Activated naive CD8-positive, alpha-beta T cell treated with anti-CD3 and anti-CD28 coated beads for 36 hours (primary cell): ENCODE measurements at places on chromosomes 7 and 10.

- no peak for DNase-seq
These were observed 86.4 kb downstream of the CYP26A1 start for GRCh38 chr10:93160140-93160539.

DNA sequence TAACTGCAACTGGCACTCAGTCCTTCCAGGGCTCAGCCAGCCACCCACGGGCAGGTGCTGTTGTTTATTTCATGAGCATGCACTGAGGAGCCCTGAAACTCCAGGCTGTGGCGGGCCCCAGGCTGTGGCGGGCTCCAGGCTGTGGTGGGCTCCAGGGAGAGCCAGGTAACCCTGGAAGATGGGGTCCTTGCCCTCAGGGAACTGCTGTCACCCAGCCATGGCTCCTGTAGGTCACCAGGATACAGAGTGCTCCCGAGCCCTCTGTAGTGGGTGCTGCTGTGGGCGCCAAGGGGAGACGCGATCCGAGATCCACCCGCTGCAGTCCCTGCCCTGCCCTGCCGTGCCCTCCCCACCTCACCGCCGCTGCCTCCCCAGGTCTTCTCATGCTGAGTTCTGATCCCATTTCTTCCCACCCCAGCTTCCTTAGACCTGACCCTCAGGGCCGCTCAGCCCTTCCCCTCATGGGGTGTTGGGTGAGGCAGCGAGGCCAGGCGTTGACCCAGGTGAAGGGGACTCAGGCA lies 29.6 kb downstream of the LRRC27 start:
- DNase-seq = no peak

GRCh38 chr10:1661859-1662437 lies 75.4 kb downstream of the ADARB2 start:
- DNase-seq = no peak

DNA sequence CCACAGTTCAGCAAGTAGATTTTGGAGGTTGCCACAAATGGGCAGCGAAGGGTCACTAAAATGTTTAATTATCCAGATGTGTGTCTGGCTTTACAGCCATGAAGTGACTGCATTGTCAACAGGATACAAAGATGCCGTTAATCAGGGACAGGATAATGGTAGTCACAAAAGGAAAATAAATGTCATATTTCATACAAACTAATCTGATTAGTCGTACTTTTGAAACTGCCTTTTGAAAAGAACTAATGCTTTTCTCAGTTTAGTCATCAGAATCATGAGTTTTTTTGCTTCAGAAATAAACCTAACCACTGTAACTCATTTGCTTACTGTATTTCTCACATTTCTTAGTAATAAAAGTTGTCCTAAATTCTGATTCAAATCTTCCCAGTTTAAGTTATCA lies 22.2 kb upstream of the WNT16 start:
- no peak for DNase-seq

- DNase-seq = no peak
These were observed 944.1 kb downstream of the SORCS3 start for GRCh38 chr10:105585171-105585570.

GRCh38 chr7:140726281-140726680 lies 29.8 kb downstream of the NDUFB2 start:
- no peak for DNase-seq

- no peak for DNase-seq
These were observed 58.7 kb downstream of the MINDY3 start for GRCh38 chr10:15801641-15802040.

DNA sequence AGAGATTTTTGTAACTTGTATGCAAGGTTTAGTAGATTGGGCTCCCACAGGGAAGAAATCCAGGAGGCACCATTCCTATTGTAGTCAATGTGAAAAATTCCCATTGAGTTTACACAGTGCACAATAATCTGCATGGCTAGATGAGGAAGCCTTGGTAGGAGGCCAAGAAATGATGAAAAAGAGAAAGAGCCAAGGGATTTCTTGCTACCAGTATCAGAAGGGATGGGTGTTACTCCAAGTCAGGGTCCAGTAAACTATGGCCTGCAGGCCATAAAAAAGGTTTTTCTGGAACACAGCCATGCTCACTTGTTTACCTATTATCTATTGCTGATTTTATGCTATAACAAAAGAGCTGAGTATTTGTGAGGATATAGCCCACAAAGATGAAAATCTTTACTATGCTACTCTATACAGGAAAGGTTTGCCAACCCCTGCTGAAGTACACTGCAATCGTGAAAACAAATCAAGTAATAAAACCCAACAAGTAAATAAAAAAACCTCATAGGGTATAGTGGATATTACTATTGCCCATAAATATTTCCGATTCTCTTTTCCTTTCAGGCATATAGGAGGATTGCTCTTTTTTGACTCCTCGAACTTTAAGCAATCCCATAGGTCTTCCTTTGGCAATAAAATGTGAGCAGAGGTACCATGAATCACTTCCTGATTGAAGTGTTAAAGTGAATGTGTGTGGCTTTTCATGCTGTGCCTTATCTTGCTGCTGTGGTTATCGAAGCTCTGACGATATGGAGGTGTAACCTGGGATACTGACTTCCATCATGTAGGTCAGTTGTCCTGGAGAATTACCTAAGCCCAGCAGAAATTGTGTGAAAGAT lies 256.3 kb upstream of the MAGI2 start:
- DNase-seq = no peak

DNA sequence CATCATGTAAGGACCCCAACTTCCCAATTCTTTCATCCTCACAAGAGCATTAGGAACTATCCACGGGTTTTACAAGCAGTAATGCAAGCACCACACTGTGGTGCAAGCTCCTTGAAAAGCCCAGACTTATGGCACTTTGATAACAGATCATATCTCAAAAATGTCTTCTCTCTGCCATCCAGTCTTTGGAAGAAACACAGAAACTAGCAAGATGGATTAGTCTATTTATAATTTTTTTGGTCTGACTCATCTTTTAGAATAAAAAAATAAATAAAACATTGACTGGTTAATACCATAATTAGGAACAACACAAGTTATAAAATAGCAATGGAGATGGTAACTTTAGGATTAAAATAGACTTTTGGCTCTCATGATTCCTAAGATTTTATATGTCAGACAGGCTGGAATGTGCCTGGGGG lies 49.0 kb upstream of the CALD1 start:
- DNase-seq = no peak

DNA sequence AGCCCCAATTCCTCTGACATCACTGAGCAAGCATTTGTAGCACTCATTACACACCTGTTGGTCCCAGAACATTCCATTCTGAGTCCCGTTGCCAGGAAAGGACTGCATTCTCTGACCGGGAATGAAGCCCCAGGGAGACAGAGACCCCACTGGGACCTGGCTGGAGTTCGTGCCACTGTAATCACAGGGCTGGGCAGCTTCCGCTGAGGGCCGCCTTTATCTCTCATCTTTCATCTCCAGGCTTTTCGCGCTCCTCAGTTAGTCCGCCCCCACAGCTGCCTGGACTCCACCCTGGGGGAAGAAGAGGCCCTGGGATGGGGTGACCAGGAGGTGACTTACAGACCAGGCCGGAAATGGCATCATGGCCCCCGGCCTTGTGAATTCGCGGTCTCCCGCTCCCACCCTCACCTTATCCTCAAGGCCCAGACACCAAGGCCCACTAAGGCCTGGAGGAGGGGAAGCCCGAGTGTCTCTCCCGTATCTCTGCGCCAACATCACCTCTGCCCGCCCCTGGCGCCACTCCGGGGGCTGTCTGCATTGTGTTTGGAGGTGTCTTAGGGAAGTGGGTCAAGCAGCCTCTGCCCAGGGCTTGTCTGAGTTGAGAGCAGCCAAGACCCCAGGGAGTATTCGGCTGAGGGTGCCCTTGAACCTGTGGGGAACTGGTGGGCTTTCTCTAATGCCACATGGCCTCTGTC lies 75.4 kb downstream of the PROSER2 start:
- no peak for DNase-seq

DNA sequence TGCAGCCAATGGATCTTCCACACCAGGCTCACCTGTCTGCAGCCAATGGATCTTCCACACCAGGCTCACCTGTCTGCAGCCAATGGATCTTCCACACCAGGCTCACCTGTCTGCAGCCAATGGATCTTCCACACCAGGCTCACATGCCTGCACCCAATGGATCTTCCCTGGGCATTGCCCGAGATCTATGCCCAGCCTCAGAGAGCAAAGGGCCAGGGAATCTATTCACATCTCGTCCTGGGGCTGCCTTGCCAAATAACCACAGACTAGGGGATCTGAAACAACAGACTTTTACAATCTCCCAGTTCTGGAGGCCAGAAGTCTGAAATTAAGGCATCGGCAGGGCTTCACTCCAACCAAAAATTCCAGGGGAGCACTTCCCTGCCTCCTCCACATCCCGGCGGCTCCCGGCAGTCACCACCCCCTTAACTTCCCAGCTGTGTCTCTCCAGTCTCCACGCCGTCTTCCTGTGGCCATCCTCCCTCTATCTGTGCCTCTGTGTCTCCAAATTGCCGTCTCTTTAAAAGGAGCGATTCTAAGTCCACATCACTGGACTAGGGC lies 92.4 kb upstream of the PPP2R2D start:
- no peak for DNase-seq

- no peak for DNase-seq
These were observed 517.3 kb downstream of the GRID1 start for GRCh38 chr10:85849315-85849714.

DNA sequence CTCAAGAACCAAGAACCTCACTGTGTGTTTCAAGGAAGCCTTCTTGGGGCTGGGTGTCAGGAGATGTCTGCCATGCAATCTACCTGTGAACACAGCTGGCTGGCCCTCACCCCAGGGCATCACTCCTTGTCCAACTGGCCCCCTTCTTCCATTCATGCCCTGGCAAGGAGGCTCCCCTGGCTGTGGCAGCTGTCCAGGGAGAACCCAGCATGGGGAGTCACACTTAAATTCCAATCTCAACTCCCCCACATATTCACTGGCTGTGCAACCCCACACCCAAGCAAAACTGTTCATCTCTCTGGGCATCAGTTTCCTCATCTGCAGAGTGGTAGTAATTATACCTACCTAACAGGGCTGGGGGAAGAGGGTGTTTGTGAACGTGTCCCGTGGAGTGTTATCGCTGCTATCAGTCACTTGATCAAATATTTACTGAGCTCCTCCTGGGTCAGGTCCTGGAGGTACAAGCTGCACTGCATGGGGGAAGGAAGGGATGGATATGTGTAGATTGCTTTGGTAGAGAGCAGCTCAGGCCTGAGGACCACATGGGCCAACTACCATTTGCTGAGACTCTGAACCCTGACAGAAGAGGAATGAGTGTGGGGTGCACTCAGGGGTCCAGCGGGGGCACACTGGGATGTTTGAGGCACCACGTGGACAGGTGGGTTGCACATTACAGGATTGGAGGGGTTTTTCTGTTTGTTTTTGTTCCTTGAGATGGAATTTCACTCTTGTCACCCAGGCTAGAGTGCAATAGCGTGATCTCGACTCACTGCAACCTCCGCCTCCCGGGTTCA lies 2.1 kb upstream of the GPRIN2 start:
- DNase-seq = no peak

DNA sequence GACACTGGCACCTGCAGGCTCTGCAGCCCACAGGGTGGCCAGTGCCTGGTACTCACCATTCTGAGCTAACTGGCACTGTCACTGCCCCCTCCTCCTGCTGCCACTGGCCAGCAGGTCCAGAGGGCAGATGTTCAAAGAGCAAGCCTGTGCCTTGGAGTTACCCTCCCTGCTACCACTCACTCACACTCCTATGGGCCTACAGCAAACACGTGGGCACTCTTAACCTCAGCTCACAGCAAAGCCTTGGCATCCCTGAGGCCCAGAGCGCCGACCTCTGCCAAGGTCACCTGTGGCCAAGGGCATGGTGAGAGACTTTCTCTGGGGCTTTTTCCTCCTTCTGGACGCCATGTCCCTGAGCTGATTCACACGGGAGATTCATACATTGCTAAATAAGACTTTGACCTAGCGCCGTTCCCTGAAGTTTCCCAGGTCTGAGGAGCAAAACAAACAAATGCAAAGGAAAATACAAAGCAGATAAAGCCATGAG lies 270.0 kb upstream of the PPP2R2D start:
- DNase-seq = no peak

DNA sequence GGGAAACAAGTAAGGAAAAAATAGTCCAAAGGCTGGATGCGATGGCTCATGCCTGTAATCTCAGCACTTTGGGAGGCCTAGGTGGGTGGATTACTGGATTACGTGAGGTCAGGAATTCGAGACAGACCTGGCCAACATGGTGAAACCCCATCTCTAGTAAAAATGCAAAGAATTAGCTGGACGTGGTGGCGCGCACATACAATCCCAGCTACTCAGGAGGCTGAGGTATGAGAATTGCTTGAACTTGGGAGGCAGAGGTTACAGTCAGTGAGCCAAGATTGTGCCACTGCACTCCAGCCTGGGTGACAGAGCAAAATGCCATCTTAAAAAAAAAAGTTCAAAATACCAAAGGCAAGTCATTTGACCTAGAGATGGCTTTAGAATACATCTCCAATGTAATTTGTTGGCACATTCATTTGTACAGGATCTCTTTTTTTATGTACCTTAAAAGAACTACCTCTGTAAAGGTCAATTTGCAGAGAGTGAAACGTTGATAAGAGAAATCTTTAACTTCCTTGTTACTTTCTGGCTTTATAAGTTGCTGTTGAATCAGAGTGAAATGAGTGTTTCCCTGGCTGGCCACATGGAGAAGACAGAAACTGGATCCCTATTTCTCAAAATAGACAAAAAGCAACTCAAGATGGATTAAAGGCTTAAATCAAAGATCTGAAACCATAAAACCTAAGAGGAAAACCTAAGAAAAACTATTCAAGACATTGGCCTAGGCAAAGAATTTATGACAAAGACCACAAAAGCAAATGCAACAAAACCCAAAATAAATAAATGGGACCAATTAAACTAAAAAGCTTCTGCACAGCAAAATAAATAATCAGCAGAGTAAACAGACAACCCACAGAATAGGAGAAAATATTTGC lies 260.7 kb downstream of the KLF6 start:
- no peak for DNase-seq

- no peak for DNase-seq
These were observed 99.6 kb downstream of the STRA8 start for GRCh38 chr7:135333200-135333599.

- no peak for DNase-seq
These were observed 1.0 kb downstream of the SORCS3 start for GRCh38 chr10:104641937-104642657.

DNA sequence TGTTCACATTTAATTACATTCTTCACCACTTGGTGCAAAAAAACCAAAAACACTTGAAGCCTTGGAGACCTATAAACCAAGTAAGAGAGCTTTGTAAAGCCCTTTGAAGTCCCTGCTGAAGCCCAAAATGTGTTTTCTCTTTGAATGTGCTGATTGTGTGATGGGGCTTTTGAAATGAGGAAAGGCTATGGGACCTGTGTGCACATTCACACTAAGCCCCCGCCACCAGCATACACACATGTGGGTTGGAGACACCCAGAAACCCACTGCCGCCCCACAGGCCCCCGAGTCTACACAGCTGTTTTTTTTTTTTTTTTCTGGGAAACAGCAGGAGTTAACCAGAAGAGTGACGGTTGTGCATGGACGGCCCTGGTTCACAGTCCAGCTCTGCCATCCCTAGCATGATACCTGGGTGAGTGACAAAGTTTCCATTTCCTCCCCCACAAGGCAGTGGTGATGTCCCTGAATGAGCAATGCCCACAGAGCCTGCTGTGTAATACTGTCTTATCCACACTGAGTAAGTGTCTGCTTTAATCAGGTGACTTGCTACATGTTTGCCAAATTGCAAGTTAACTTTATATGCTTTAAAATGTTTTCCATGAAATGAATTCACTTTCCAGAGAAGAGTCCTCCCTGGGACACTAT lies 154.6 kb upstream of the GDF10 start:
- peak; percentile 63 for DNase-seq
